Right renal cortex interstitium (tissue), 3 donors: ENCODE measurements at places on chromosomes 2 and 18.

DNA sequence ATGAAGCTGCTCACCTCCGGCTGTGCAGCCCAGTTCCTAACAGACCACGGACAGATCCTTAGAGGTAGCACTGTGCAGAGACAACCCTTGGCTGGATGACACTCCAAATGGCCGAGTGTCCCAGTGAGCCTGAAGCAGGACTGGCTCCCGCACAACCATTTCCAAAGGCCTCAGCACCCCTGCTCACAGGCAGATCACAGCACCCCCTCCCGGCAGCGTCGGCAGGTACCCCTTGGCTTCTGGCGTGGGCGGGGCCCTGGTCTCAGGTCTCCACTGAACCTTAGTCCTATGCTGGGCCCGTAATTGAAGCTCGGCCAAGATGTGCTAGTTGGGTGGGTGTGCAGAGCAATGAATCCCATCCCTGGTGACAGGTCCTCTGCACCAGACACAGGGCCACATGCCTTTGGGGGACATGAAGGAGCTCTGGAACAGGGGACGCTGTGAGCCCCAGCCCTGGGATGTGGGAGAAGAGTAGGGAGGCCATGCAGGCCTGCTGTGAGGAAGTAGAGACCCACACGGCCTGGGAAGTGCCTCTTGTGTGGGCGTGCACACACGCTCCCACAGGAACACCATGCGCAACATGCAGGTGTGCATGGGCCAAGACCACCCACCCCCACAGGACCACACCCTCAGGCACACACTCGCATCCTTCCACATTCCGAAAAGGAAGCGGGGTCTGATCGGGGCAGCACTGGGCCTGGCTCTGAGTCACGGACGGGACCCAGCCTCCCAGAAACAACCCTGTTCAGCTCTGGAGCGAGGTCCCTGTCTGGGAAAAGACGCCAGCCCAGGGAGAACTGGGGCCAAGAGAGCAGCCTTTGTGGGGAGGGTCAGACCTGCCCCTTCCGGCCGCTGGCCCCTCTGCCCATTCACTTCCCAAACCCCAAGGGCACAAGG, 2.8 kb downstream of the DUSP2 start:
- no peak for DNase-seq

DNA sequence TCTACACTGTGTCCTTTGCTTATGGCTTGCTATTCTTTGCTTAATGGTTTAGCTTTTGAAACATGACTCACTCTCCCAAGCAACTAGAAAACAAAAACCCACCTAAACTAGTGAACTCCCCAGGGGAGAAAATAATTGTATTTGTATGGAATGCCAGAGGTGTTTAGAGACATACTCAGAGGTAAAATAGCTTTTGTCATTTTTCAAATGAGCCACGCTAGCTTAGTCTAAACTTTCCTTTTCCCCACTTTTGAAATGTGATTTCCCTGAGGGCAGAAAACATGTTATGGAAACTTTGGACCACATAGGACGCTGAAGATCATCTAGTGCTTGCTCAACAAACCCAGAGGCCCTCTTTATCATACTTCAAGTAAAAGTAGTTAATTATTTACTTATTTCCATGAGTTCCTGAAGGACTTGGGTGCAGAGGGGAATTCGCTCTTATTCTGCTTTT, 16.5 kb upstream of the CYTIP start:
- no peak for DNase-seq

- DNase-seq: no peak
Observed at GRCh38 chr2:134014196-134014960, 239.5 kb upstream of the MGAT5 start.

- DNase-seq: no peak
Observed at GRCh38 chr2:239436076-239436475, 35.3 kb upstream of the HDAC4 start.

DNA sequence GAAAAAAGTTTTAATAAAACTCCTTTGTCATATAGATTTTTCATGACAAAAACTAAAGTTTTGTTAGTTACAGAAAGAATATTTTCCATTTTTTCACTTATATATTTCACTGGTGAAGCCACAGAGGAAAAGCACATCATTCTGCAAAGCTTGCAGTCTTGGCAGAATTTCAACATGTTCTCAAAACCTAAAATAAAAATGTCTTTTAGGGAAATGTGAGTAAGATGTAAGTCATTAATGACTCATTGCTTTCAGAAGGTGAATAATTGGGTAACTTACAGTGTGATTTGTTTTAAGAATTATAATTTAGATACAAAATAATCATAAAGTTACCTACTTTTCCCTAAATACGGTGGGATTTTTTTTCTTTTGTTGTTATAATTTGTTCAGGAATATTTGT, 43.4 kb upstream of the TNFRSF11A start:
- no peak for DNase-seq

- DNase-seq: no peak
Observed at GRCh38 chr2:205276116-205276777, 406.1 kb upstream of the NRP2 start.

DNA sequence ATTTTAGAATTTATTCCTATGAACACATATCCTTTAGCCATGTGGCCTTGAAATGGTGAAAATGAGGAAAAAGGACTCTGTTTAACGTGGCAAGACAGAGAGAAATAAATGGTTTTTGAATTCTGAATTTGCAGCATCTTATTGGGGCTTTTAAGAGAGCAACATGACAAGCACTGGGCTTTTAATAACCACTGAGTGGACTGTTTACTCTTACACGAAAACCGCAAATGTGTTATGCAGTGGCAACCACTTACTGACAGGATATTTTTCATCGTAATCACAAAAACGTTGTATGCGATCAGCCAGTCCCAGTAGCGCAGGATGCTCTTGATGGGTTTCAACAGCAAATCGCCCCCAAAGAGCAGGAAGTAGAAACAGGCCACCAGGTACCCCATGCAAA, 226.6 kb downstream of the NAPG start:
- DNase-seq: no peak

DNA sequence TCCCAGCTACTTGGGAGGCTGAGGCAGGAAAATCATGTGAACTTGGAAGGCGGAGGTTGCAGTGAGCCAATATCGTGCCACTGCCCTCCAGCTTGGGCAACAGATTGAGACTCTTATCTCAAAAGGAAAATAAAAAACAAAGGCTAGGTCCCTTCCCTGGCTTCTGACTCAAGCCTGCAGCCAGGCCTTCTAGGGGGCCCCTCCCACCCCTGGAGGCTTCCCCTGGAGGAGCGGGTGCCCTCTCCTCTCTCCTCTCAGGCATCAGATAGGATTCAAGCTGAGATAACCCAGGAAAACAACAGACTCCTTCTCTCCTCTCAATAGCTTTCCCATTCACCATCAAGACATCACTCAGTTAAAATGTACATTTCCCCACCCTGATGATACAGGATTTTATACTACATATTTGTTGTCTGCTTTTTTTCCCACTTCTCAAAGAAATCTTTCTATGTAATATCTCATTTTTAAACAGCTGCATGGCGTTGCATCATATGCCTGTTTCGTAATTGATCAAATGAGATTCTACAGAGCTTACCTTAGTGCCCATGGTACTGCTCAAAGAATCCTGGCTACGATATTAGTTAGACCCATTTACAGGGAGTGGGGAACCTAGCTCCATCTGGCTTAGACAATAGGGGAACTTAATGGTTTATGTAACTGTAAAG, 20.6 kb upstream of the C2orf72 start:
- no peak for DNase-seq

DNA sequence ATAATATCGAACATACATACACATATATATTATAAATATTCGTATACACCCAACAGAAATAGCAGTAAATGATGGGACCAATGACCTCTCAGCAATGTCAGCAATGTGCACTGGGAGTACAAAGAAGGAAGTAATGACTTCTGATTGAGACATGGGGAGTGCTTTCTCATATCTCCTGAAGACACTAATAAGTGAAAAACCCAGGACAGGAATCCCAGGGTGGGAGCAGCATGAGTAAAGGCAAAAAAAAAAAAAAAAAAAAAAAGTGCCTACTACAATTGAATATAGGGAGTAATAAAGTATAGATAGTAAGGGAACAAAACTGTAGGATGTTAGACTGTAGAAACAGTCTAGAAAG, 491.3 kb downstream of the IRS1 start:
- DNase-seq: no peak

GRCh38 chr2:241896746-241897201, 27.2 kb downstream of the RTP5 start:
- no peak for DNase-seq

GRCh38 chr18:30358555-30358954, 684.0 kb downstream of the DSC3 start:
- no peak for DNase-seq

GRCh38 chr2:240747256-240747655, 55.6 kb downstream of the AQP12A start:
- no peak for DNase-seq

GRCh38 chr2:23426263-23426905, 41.4 kb downstream of the KLHL29 start:
- DNase-seq: no peak

- DNase-seq: no peak
Observed at GRCh38 chr2:120442541-120442922, 96.6 kb downstream of the INHBB start.

DNA sequence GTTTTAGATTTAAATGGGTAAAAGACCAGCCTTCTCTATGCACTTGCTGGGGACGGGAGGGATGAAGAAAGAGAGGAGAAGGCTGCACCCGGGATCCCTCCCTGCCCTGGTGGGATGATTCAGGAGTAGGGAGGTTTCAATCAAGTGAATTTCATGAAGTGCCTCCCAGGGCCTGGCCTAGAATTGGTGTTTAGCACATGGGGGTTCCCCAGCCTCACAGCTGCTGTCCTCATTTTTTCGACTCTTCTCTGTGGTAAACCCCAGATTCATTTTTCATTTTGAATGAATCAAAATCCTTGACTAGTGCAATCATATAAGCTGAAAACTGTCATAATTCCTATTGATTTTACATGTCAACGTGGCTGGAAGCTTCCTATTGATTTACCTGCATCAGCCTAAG, 81.1 kb downstream of the LPIN1 start:
- no peak for DNase-seq

DNA sequence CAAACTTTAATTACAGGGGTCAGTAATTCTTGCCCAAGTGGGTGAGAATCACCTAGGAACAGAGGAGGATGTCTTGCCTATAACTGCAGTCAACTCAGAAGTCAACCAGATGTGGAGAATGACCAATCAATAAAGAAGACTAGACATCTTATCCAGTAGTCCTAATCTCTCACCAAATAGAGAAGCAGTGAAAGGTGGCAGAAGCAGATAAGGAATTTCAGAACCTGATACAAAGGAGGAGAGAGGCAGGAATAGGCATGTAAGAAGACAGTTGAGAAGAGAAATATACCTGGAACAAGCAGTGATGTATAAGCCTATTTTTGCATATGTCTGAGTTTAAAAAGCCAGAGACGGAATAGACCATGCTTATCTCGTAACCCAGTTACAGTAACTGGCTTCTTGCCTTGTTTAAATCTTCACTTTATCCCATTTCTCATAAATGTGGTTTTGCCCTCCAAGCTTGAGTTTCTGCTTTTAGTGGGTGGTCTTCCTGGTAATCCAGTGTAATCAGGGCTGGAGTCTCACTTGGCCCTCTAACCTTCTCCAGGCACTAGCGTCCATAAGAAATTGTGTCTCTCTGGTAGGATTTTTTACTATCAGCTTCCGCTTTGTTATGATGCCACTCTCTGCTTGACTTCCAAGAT, 401.0 kb downstream of the SUCLG1 start:
- no peak for DNase-seq

- DNase-seq: no peak
Observed at GRCh38 chr2:163471947-163472346, 263.9 kb downstream of the FIGN start.

DNA sequence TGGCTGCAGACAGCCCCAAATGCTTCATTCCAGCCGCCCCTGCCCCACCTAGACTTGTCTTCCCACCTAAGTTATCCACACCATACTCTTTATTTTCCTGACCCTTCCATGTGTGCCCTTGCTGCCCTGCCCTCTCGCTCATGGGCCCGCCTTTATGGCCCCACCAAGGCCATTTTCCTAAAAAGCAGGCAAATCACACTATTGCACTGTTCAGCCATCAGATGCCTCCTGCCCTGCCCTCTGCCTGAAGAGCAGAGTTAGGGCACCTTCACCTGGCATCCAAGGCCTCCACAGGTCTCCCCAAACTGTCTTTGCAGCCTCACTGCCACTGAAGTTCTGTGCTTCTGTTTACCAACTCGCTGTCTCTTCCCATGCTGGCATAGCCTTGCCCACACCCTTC, 496.7 kb downstream of the EIPR1 start:
- DNase-seq: no peak

- DNase-seq: no peak
Observed at GRCh38 chr2:12236136-12236844, 480.4 kb upstream of the TRIB2 start.

DNA sequence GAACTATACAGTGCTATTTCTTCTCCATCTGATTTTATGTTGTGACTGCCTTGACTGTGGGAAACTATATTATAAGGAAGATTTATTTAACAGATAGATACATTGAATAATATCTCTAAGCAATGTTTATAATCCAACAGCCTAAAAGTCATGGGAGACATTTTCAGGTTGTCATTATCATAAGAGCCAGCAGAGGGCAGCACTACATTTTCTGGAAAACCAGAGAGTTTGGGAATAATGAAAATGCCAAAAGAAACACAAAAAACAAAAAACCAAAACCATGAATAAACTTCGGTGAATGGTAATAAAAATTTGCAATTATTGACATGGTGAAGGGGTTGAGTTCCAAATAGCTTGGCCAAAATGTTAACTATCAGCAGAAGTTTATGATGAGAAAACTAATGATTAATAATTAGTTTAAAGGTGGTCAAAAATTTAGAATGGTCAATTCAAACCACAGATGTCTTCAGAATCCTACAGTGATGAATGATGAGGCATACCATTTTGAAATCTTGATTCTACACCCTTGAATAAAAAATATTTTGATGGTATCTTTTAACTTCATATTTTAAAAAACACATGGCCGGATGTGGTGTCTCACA, 4.7 kb downstream of the EEF1B2 start:
- DNase-seq: peak; percentile 43

GRCh38 chr2:26731714-26732113, 32.4 kb upstream of the SLC35F6 start:
- DNase-seq: no peak

- no peak for DNase-seq
Observed at GRCh38 chr18:46621111-46621766, 35.8 kb downstream of the LOXHD1 start.

DNA sequence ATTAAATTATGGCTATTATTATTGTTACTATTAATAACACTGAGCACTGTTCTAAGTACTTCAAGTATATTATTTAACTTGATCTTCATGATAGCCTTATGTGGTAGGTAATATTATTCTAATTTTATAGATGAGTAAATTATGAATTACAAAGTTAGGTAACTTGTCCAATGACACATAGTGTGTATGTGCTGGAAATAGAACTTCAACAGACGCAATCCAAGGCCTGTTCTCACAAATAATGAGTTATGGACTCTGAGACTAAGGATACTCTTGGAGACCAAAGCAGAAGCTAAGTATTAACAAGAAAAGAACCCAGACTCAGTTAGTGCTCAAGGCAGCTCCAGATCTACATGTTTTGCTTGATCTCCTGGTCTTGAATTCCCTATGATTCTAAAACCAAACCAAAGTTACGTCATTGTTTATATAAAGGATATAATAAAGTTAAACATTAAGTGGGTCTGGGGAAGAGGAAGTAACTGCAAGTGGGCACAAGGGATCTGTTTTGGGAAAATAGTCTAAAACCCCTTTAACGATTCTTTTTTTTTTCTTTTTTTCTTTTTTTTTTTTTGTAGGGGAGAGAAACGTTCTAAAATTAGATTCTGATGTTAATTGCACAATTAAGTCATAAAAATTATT, 211.3 kb downstream of the ERBB4 start:
- DNase-seq: no peak

- no peak for DNase-seq
Observed at GRCh38 chr18:42508683-42509296, 553.8 kb downstream of the PIK3C3 start.
